ENCODE measurements at places on chromosomes 2 and 18. TPM values are rescaled to one million over a fixed set of nuclear protein-coding genes. Genes with fewer than 3 reads are reported as not detected.

NAT8 gene
- not detected for polyA plus RNA-seq

SLC16A14 gene
- not detected for polyA plus RNA-seq

RAD51AP2 gene
- not detected for polyA plus RNA-seq

CRACDL gene
- polyA plus RNA-seq, result 1.3 TPM

CYS1 gene
- polyA plus RNA-seq, result not detected

NRP2 gene
- polyA plus RNA-seq, result not detected

ABCB11 gene
- polyA plus RNA-seq, result not detected

CNGA3 gene
- polyA plus RNA-seq, result not detected

DNA sequence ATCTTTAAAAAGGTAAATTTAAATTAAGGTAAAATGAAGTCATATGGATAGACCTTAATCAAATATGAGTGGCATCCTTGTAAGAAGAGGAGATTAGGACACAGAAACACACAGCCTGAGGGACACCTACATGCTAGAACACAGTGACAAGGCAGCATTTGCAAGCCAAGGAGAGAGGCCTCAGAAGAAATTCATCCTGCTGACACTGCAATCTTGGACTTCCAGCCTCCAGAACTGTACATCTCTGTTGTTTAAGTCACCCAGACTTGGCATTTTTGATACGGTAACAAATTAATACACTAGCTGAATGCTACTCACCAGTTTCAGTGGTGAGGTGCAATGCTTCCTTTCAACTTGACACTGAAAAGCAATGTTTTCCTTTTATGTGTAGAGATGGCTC, 305.0 kb downstream of the TDRD15 start:
- no peak for DNase-seq

DNA sequence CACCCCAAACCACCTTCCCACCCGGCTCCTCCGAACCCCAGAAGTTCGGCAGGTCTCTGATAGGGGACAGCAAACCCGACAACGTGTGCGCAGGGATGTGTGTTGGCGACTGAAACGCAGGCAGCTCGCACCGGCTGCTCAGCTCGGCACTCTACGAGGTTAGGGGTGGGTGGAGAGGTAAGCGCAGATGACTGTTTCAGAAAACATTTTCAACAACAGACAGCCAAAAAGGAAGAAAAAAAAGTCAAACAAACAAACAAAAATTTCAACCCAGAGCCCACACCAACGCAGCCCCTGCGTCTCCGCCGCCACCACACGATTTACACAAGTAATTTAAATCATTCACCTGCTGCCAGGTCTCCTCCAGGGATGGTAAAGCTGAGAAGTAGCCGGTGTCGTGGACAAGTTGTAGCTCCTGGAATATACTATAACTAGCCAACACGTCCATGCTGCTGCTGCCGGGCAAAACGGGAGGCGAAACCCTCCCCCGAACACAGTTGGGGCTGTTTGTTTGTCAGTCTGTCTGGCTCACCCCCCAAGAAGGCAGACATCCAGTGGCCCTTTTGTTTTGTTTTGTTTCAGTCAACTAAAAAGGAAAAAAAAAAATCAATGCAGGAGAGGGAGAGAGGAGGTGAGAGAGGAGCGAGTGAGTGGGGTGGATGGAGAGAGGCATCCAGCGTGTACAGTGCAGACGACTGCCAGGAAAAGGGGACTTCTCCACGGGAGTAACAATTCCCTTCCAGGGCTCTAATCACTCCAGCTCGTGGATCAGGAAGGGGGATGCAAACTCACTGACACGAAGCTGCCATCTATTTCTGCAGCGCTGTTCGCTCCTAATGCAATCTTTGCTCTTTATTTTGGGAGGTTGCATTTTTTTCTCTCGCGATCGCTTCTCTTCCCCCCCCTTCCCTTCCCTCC, at the start of gene KLF7:
Gene KLF7 (minus strand): TSS at position 828 of the 918 bp plus-strand sequence. CDS start 380 bp downstream, at position 448.
- DNase-seq, result peak; percentile 74

GRCh38 chr2:206573793-206574192, 68.5 kb upstream of the FAM237A start:
- no peak for DNase-seq

DNA sequence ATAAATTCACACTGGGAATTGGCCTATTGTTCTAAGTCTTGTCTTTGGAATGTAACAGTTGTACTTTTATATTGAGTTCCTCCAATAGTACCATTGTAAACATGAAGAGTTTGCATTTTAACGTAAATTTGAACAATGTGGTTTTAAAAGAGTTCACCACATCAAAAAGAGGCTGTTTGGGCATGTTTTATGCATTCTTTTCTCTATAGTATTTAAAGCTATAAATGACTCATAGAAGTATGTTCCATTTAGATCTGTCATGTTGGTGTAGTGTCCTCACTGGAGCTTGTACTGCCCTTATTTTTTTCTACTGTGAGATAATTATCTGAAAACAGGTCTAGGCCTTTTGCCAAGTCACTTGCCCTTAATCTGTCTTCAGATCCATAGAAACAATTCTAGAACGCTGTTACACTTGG, 141.9 kb downstream of the RHBDD1 start:
- DNase-seq, result no peak

GRCh38 chr2:206881708-206882410, 57.5 kb upstream of the CPO start:
- DNase-seq, result no peak

DNA sequence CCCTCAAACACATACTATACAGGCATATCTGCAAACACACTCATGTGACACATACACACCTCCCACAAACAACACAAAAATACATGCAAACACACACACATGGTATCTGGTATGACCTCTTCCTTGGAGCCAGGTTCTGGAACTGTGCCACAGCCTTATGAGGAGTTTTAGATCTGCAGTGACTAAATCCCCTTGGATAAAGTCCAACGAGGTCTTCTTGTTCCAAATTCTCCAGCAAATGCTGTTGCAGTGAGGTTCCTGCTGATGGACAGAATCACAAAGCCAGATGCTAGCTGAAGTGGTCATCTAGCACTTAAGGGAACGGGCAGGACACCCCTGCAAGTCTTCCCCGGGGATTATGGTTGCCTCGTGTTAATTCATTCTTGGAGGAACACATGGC, 54.5 kb upstream of the DAPL1 start:
- no peak for DNase-seq

DNA sequence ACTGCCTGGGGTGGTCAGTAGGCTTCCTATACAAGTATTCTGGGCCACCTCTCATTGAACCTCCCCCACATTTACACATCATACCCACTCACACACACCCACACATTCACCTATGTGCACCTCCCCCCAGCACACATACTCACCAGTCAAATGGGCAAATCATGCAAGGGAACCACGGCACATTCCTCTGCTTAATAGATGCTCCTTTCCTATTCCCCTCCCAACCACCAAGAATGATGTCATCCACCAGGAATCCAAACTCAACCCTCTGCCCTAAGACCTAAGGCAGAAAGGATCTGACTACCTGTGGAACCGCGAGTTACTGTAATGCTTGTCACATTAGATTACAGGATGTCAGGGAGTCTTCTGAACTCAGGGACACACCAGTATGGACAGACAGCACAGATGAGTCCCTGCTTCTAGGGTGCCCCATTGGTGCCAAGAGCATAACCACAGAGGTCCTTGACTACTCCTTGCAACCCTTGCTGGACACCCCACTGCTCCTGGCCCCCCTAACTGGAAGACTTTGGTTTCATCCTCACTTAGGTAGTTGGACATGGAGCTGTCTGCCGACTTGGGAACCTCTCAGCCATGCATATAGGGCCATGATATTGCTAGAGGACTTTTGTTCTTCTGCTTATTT, 21.5 kb upstream of the CAB39 start:
- DNase-seq, result no peak

DNA sequence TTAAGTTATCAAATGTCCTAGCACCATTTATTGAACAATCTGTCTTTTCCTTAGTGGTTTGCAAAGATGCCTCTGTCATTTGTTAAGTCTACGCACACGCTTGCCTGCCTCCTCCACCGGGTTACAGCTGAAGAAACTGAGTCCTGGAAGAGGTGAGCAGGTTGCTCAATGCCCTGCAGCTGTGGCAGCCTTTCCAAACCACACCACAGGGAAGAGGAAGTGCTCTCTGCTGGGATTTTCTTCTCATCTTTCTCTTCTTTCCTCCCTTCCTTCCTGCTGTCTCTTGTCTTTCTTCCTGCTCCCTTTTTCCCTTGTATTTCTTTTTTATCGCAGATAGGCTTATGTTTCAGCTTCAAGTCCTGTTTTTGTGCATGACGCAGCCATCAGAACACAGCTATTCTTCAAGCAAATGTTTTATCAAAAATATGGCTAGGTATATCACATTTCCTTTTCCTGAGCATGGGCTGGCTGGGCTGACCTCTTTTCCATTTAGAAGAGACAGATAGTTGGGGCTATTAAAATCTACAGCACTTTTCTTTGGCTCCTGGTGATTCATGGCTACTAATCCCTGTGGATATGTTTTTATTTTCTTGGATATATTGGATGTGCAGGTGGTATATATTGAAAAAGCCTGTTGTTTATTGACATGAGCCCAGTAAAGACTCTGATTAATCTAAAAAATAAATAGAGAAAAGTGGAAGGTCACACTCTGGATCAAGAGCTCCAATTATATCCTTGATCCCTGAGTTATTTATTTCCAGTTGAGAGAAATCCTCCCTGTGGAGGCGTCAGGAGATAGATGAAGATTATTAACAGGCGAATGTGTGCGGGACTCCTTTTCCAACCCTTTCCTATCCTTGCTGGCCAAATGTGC, 214.6 kb downstream of the TSN start:
- DNase-seq, result no peak

- DNase-seq, result no peak
Observed at GRCh38 chr2:167759531-167759930, 487.9 kb downstream of the STK39 start.

GRCh38 chr2:139366681-139367080, 586.5 kb upstream of the NXPH2 start:
- DNase-seq, result no peak

DNA sequence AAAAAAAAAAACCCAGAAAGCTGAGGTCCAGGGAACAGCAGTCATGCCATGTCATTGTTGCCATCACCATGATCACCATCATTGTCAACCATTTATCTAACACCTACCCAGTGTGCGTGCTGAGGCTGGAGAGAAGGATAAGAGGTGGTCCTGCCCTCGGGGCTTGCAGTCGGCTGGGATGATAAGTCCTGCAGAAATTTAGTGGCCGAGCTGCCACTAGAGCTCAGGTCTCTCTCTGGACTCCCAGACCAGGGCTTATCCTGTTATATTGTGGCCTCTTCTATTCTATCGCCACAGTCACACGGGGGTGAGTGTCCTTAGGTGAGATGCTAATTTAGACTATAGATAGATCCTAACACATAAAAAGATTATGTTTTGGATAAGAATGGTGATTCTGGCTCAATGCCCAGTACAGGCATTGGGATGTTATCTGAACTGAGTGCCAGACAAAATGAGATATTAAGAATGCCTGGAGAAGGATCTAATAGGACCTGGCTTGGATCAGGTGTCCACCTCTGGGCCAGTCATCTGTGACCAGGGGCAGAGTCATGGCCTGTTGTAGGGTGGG, 43.2 kb upstream of the YWHAQ start:
- DNase-seq, result no peak

GRCh38 chr2:240760576-240761246, 59.3 kb downstream of the KIF1A start:
- DNase-seq, result no peak

GRCh38 chr18:7604361-7604760, 37.2 kb downstream of the PTPRM start:
- DNase-seq, result no peak

DNA sequence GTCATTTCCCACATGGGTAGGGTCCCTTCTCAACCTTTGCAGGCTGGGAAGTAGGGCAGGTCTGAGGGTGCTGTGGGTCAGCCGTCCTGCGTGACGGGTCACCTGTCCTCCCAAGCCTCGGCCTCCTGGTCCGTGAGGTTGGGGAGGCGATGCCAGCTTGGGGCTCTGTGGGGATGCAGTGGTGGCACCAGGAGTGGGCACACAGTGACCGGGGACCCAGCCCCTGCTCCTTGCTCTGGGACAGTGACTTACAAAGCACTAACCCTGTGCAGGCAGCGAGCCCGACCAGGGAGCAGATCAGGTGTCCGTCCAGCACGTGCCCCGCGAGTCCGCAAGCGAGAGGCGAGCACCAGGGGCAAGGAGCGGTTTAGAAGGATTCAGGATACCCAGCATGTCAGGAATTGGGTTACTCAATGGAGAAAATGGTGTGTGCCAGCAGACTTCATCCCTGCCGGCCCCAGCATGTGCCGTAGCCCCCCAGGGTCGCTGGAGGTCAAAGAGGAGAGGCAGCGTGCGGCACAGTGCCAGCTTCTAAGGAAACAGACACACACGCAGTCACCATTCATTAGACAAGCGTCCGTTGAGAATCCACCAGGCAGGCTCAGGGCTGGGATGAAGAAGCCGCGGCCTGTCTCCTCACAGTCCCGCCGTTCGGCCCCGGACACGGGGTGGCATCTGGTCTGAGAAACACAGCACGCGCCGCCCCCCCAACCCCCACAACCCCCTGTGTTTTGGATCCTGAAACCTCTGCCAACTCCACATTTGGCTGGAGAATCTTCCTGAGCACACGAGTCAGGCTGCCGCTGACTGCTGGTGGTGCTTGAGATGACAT, 11.7 kb downstream of the COLEC11 start:
- DNase-seq, result no peak

- DNase-seq, result no peak
Observed at GRCh38 chr18:50558157-50558556, 1.7 kb upstream of the MAPK4 start.

DNA sequence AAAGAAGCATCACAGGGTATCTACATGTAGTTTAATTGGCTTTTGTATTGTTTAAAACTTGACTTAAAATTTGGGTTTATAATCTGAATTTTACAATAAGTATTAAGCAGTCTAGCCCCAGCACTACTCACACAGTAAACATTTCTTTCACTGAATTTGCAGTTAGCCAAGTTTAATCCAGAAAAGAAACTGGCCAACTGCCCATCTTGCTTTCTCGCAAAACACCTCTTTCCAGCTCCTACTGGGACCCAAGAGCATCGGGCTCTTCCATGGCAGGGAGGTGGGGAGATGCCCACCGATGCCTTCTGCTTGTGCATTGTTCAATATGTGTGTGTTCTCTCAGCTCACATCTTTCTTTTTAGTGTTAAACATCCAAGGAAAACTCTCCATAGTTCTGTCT, 212.8 kb upstream of the BOD1L2 start:
- DNase-seq, result no peak

- DNase-seq, result no peak
Observed at GRCh38 chr2:1654696-1655374, 89.5 kb downstream of the PXDN start.
